ENCODE measurements at places on chromosomes 11 and 22.

GRCh38 chr22:26170795-26171580 is 1.7 kb downstream of the SEZ6L start:
- peak; percentile 68 for DNase-seq

DNA sequence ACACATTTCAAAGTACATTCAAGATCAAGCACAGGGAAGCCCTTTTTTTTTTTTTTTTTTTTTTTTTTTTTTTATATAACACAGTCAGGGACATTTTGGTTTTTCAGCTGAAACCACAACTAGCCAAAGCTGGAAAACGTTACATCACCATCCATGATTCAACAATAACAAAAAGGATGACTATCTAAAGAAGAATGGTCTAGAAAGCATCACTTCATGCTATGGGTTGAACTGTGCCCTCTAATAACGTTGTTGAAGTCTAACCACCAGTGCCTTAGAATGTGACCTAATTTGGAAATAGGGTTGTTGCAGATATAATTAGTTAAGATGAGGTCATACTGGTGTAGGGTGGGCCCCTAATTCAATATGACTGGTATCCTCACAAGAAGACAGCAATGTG is 46.6 kb downstream of the MTMR2 start:
- no peak for DNase-seq

DNA sequence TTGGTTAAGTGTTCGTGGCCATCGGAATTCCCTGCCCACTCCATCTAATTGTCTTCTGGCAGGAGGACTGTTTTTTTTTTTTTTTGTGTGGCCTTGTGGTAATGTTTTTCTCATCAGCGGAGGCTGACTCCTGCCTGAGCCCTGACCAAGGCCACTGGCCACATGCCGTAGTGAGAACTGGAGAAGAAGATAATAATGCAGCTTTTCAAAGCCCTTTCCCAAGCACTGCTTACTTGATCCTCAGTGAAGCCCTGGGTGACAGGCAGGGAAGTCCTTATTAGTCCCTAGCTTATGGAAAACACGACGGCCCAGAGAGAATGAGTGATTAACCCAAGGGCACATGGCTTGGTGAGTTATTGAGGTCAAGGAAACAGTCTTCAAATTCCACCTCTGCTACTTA is 71.2 kb downstream of the ADM start:
- no peak for DNase-seq

GRCh38 chr22:30945653-30946052 is 22.9 kb downstream of the MORC2 start:
- no peak for DNase-seq

GRCh38 chr11:114080769-114081168 is 21.3 kb downstream of the ZBTB16 start:
- peak; percentile 51 for DNase-seq

DNA sequence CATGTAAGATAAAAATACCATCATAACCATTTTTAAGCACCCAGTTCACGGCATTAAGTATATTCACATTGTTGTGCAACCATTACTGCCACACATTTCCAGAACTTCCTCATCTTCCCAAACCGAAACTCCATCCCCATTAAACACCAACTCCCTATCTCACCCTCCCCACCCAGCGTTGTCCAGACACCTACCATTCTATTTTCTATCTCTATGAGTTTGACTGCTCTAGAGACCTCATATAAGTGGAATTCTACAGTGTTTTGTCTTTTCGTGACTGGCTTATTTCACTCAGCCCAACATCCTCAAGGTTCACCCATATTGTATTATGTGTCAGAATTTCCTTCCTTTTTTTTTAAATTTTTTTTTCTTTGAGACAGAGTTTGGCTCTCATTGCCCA is 45.2 kb downstream of the PPFIA1 start:
- no peak for DNase-seq

DNA sequence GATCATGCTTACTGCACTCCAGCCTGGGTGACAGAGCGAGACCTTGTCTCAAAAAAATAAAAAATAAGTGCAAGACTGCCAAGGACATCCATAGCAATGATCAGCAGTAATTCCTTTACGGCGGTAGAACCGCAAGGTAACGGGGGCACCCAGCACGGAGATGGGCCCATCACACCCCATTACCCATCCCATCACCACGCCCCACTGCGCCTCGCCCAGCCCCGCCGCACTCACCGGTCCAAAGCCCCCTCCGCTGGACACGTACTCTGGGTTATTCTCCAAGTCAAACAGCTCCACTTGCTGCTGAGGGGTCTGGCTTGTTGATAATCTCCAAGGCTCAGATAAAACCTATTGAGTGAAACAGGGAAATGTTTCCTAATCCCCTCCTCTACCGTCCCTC is 8.7 kb upstream of the TESMIN start:
- DNase-seq = no peak

DNA sequence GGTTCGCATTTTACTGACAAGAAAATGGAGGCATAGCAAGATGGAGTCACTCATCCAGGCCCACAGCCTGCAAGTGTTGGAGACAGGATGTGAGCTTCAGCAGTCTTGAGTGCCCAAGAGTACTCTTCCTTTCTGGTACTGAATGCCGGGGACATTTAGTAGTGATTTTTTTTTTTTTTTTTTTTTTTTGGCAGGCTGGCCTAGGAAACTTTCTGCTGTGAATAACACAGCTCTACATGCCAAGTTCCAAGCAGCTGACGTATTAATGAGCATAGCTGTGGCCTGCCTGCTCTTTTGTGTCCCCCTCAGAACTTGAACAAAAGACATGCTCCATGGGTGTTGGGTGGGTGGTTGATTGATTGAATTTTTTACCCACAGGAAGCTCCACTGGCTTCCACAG is 195.5 kb upstream of the CADM1 start:
- peak; percentile 94 for DNase-seq

- peak; percentile 69 for DNase-seq
These were observed 798 bp downstream of the AMPD3 start for GRCh38 chr11:10455637-10456487.

DNA sequence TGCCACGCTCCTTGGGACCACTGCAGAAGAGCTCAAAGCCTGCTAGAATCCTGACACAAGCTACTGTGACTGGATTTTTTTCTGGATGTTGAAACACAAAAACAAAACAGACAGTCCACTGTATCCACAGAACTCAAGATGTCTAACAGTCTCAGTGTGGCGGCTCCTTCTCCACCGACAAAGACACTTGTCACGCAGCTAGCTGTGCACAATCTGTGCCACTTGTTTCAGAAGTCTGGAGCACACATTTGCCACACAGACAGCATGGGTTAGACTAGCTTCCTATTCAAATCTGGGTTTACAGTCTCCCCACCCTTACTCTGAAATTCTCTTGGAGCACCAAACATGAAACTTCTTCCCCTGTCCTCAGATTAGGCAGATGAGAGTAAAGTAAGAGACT is 99.2 kb downstream of the GALNT18 start:
- no peak for DNase-seq

GRCh38 chr22:26489447-26490036 is 5.9 kb downstream of the SRRD start:
- no peak for DNase-seq

GRCh38 chr22:33853200-33854097 is 66.8 kb downstream of the LARGE1 start:
- peak; percentile 64 for DNase-seq

DNA sequence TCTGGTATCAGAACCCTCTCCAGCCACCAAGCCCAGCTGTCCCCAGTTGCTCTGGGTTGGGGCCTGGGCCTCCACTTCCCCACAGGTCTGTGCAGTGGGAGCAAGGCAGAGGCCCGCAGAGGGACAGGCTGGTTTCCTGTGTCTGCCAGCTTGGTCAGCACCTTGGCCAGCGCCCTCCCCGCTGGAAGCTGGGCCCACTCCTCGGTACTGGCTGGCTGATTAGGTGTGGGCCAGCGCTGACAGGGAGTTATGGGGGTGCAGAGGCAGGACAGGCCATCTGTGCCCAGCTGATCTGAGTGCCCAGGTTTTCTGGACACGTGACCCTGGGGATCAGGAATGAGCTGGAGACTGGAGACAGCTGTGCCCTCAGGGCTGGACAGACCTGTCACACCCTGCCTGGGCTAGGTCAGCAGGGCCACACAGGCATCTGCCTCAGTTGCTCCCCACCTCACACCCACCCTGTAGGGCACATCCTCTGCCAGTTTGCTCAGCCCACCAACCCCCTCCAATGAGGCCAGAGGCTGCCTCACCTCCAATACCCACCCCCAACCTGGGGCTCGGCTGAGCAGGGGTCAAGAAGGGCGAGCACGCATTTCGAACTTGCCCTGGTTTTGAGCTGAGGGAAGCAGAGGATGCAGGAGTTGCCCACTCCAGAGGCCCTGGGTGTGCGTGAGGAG is 175.3 kb downstream of the IGLL1 start:
- DNase-seq = peak; percentile 85

GRCh38 chr22:44449683-44450425 is 48.2 kb downstream of the RTL6 start:
- DNase-seq = no peak

DNA sequence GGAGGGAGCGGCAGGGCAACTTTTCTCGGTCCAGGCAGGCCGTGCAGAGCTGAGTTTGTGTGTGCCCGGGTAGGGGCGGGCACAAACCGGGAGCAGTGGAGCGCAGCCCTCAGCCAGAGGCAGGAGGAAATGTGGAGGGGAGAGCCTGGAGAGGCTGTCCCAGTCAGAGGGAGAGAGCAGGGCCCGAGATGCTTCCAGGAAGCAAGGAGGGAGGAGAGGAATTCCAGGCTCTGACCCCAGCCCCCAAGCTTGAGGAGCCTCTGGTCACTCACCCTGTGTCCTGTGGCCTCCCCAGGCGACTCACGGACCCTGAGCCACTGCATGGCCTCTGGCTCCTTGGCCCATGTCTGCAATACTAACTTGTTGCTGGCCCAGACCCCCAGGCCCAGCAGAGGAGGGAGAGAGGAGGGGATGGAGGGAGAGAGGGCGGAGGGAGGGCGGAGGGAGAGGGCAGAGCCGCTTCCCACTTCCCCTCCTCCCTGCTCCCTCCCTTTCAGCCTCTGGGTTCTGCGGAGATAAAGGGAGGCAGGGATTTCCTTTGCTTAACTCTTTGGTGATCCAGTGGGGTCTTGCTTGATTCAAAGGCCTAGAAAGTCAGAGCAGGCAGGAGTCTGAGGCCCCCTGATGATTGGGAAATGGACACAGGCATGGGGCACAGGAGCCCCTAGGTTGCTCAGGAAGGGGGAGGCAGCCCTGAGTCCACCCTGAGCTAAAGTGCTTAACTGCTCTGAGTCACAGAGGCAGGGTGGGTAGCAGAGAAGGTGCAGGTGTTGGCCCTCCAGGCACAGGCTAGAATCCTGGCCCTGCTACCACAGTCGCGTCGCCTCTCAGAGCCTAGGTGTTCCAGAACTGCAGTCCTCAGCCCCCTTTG is at the start of gene C1QTNF6:
TSS of gene C1QTNF6 (minus strand) at position 357 of the 871 bp plus-strand sequence. CDS start at position 323, 34 bp downstream.
- DNase-seq = peak; percentile 78

- no peak for DNase-seq
These were observed 118.9 kb upstream of the LMO1 start for GRCh38 chr11:8382436-8383053.

DNA sequence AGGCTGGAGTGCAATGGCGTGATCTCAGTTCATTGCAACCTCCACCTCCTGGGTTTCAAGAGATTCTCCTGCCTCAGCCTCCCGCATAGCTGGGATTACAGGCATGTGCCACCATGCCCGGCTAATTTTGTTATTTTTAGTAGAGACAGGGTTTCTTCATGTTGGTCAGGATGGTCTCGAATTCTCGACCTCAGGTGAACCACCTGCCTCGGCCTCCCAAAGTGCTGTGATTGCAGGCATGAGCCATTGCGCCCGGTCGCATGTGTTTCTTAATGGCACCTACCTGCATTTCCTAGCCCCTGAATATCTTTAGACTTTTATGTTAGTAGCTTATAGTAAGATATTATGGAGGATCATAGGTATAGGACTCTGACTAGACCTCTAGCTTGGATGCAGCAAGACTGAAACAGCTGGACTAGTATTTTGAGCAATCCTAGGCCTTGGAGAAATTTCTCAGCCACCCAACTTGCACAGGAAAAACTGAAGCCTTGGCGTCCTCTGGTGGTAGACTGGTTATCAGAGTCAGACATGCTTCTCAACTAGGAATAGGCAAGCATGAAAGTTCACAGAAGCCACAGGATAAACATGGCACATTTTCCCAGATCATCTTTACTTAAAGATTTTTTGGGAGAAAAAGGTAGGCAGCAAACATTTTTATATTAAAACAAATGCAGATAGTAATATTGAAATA is 22.7 kb upstream of the C1QTNF4 start:
- peak; percentile 81 for DNase-seq

DNA sequence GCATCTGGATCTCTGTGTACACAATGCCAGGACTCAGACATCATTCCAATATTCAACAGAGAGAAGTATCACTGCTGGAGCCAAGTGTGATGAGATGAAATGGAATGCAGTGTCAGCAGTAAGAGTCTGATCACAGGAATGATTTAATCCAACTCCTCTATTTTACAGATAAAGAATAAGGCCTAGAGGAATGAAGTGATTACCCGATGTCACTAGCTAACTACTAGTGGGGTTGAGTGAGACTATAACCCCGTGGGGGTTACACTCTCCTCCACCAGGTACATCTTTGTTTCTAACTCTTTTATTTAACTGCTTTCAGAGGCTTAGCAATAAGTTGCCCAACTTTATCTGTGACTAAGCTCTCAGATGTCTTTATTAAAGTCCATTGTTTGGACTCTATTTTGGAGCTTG is 94.2 kb upstream of the FAT3 start:
- DNase-seq = no peak

GRCh38 chr11:134118006-134118405 is 49.1 kb downstream of the JAM3 start:
- DNase-seq = no peak

- no peak for DNase-seq
These were observed 4.8 kb downstream of the GVQW3 start for GRCh38 chr11:76385903-76386302.

GRCh38 chr11:4890279-4890678 is 8.6 kb downstream of the OR51T1 start:
- DNase-seq = no peak

GRCh38 chr11:30254307-30255298 is 23.8 kb downstream of the FSHB start:
- DNase-seq = no peak

DNA sequence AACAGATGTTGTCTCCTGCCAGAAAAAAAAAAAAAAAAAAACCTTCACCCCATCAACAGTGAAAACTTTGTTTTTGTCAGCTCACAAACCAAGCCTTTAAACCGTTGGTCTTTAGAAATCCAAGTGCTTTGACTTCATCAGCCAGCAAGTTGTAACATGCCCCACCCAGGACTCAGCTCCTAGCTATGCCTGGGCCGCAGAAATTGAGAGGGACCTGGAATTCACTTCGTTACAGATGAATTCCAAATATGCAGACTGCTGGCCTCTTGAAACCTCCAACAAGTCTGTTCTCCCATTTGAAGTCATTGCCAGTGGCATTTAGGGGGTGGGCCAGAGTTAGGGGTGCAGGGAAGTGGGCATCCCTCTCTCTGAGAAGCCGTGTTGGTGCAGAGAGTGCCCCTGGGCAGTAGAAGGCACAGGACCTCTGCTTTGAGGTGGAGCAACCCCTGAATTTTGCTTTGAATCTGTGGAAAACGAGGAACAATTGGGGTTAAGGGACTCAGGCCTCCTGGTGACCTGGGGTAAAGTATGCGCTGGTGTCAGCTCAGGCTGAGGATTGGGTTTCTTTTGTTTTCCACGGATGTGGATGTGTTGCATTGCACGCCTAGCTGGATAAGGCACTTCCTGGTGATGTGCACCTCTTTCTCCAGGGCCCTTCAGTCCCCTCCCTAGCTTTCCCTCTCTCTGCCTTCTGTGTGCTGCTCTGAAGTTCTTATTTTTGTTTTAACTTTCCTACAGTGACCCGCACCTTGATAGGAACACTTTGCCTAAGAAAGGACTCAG is 109.5 kb downstream of the DBX1 start:
- DNase-seq = peak; percentile 46
